BJ (cell line): ENCODE measurements at places on chromosomes 12 and 14. TPM values are rescaled to one million over a fixed set of nuclear protein-coding genes. Genes with fewer than 3 reads are reported as not detected.

The IL23A gene
- polyA plus RNA-seq: 0.12 TPM in 1 of 2 replicates, not detected in the other

The TPH2 gene
- polyA plus RNA-seq: not detected in 2 replicates

DNA sequence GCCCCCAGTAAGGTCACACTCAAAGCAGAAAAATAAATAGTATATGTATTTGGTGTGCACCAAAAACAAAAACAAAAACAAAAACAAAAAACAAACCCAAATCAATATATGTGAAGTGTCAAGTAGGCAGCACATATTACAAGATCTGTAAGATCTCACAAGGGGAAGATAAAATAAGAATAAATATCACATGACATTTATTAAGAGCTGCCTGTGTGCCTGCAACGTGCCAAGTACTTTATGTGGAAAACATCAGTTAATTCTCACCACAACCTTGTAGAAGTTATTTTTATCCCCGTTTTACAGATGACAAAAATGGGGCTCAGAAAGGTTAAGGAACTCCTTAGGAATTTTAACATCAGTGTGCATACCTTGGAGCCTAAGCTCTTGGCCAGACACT lies 26.6 kb downstream of the TRIM9 start:
- no peak for DNase-seq

DNA sequence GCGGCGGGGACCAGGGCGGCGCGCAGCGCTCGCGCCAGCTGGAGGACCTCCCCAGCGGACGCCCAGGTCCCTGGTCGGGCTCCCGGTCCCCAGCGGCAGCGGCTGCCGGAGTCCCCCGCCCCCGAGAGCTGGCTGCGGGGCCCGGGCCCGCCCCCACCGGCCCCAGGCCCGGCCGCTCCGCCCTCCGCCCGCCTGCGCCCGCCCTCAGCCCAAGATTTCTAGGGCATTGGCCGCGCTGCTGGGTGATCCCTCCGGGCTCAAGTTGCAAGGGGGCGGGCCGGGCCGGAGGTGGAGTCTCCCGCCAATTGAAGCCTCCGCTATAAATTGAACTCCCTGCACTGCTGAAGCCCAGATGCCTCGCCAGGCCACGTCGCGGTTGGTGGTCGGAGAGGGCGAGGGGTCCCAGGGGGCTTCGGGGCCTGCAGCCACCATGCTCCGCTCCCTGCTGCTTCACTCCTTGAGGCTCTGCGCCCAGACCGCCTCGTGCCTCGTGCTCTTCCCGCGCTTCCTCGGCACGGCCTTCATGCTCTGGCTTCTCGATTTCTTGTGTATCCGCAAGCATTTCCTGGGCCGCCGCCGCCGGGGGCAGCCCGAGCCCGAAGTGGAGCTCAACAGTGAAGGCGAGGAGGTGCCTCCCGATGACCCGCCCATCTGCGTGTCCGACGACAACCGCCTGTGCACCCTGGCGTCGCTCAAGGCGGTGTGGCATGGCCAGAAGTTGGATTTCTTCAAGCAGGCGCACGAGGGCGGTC lies at the start of gene DIO3:
Gene DIO3, plus strand, starts transcription at position 351 of the 752 bp plus-strand sequence.
- DNase-seq: no peak

- no peak for DNase-seq
Observed at GRCh38 chr12:116453631-116454030, 105.5 kb upstream of the MAP1LC3B2 start.

GRCh38 chr12:20625531-20625930 lies 69.6 kb upstream of the SLCO1C1 start:
- DNase-seq: no peak

DNA sequence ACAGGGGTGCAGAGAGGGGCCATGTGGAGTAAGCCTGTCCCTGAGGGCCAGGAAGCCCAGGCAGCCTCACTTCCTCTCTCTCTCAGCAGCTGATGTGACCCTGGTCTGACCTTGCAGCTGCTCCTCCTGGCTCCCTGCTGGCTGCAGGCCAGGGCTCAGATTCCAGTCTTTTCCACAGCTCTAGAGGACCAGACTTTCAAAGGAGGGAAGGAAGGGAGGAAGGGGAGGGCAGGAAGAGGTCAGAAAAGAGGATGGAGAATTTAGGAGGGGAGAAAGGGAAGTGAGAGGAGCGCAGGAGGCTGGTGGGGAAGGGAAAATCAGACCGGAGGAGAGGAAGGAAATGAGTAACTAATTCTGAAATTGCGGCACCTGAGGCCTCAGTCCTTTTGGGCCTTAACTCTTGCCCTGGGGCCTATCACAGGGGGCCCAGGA lies 40.9 kb upstream of the VASH1 start:
- no peak for DNase-seq

DNA sequence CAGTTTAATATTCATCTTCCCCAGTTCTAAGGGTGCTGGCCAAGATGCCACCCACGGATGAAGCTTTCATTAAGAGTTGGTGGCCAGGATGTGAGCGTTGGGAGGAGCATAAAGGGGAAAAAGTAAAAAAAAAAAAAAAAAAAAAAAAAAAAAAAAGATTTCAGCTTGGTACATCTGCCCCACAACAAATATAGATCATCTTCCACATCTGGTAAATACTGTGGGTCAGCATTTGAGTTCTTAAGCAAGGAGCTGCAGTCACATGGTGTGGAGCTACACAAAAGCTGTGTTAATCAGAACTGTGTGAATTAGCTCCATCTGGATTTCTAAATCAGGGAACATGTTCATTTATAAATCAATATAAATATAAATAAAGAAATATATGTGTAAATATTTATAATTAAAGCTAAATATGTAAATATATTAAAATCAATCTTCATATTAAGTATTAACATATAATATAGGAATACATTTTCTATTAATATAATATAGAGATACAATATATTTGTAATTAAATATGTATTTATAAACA lies 262.3 kb downstream of the NUAK1 start:
- DNase-seq: no peak

- DNase-seq: no peak
Observed at GRCh38 chr14:45082420-45082819, 1.5 kb upstream of the PRPF39 start.

GRCh38 chr12:4320497-4320852 lies 538 bp upstream of the TIGAR start:
- DNase-seq: no peak
